ENCODE measurements at places on chromosomes 7 and 10.

DNA sequence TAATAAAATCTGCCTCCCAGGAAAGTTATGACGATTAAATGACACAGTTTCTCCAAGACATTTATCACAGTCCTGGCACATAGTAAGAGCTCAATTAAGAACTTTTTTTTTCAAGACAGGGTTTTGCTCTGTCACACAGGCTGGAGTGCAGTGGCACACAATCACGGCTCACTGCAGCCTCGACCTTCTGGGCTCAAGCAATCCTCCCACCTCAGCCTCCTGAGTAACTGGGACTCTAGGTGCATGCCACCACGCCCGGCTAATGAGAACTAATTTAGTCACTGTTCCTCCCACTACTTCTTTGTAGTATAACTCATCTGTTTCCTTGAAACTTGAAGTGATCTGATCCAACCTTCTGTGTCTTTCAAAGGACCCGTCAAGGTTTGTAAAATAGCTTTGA, 42.2 kb upstream of the MXI1 start:
- DNase-seq: no peak

DNA sequence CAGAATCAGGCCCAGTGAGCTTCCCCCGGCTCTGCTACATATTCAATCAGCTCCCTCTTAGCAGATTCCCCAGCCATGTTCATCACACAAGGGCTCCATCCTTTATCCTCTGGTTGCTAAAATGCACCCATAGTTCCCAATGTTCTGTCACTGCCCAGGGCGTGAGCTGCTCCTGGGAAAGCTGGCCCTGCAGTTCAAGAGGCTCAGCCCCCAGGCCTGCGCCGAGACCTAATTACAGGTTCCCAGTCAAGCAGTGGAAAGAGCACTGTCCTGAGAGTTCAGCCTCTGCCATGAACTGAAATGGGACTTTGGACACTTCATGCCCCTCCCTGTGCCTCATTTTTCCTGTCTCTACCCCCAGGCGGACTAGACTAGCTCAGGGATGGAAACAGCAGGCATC, 75.6 kb downstream of the GPR26 start:
- no peak for DNase-seq

DNA sequence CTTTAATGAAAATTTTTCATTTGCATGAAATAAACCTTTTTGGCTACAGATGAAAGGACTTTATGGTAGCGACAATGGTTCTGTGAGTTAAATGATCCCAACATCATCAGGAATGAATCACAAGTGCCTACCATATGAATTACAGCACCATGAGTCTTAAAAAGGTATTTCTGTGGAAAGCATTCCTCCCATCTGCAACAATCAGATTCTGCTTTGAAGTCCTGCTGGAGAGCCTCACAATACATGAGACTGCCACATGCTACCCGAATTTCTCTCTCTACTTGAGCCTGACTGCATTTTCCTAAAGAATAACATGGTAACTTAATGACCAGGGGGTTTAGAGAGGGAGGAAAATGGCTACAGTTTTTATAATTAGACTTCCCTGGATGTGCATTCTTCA, 190.3 kb downstream of the TWIST1 start:
- no peak for DNase-seq

GRCh38 chr10:29011516-29011915, 277.4 kb upstream of the LYZL1 start:
- no peak for DNase-seq

DNA sequence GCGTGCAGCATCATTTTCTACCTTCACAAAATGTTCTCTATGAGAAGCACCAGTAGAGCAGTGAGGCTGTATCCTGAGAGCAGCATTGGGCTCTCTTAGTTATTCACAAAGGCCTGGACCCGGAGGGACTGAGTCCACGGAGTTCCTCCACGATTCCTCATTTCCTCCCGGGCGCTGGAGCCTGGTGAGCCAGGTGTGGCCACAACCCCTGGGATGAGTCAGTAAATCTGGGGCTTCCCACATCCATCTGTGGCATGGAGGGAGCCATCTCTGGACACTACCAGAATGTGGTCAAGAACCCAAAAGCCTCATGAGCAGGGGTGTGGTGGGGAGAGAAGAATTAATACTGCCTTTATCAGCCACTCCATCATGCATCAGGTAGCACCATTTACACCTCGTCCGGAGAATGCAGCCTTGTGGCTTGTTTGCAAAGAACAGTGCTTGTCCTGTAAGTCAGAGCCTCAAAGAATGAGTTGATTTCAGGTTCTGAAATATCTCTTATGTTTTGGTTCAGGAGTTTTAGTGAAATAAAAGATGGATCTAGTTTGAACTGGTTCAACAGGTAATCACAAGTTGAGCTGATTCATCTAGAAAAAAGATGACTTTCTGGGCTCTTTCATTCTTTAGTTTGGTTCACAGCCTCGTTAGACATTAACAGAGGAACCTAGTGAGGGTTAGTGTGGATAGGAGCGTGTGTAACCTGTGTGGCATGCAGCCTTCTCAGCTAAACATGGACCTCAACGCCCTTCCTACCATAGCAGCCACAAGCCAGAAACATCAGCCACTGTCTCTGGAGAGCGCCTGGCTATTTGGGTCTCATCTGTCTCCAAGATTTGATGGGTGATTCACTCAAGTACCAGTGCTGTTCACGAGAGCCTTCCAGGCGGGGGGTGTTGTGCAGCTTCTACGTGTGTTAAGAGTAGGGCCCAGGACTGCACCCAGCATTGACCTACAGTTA, 95.2 kb downstream of the WDR37 start:
- no peak for DNase-seq

GRCh38 chr10:96513305-96513697, 425 bp downstream of the TLL2 start:
- no peak for DNase-seq

GRCh38 chr7:135976312-135977006, 700 bp downstream of the MTPN start:
- DNase-seq: no peak

GRCh38 chr10:31660300-31660699, 268.3 kb downstream of the ARHGAP12 start:
- DNase-seq: no peak

GRCh38 chr7:128863433-128863989, 855 bp downstream of the ATP6V1F start:
- no peak for DNase-seq

- no peak for DNase-seq
Observed at GRCh38 chr10:69481305-69481704, 30.0 kb downstream of the TSPAN15 start.

DNA sequence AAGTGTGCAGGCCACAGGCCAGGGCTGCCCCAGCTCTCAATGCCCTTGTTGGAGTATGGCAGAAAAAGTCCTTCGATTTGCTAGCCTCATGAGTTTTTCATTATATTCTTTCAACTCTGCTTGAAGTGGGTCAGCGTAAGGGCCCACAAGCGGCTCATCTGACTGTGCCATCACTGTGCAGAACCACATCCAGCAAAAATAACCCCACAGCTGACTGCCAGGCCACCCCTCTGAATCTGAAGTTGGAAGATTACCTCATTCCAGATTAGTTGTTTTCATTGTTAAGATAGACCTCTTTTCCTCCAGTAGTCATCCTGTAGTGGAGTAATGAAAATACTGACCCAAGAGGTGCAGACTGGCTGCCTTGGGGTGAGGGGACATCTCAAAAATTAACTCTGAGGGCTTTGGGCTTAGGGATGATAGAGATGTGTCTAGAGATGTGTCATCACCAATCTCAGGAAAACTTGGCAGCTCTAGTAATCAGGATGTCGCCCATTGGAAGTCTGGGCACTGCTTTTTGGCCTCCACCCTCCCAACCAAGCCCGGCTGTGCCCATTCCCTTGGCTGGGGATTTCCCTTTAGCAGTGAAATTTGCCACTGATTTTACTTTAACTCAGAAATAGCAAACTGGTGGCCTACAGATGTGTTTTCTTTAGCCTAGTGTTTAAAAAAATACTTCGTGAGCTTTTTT, 164.3 kb downstream of the LCOR start:
- no peak for DNase-seq

GRCh38 chr7:105831824-105832535, 44.4 kb downstream of the ATXN7L1 start:
- no peak for DNase-seq

DNA sequence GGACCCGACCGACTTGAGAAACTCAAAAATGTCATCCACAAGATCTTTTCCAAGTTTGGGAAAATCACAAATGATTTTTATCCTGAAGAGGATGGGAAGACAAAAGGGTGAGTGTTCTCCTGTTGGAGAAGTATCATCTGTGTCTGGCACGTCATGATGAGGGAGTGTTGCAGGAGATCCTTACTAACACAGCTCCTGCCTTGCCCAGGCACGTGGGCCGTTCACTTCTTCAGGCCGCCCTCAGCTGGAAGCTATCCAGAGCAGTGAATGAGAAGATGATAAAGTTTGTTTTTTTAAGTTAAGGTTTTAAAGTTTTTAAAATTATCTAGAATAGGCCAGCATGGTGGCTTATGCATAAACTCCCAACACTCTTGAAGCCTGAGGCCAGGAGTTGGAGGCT, 6.2 kb downstream of the EIF3B start:
- no peak for DNase-seq

DNA sequence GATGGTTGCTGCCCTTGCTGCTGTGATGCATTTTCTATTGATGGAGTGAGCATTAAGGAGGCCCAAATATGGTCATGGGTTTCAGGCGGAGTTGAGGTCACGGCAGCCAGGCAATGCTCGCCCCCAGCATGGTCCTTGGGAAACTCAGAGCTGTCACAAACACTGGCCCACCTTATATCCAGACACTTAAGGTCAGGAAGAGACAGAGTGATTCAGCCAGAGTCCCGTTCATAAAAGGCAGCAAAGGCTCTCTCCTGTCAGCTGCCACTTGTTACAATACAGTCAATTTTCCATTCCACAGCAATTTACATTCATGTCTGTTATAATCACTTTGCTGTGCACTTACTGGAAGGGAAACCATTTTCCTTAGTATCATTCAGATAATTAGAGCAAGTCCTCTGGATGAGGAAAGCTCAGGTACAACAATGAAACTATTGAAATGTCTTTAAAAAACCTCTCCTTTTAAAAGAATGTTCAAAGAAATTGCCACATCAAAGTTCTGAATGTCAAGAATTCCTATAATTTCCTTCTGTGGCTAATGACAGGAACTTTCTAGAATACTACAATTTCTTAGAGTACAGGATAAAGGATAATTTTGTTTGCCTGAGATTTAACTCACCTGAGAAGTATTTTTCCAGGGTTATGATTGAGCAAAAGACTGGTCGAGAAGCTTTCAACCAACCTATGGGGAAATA, 14.8 kb upstream of the ANKRD1 start:
- no peak for DNase-seq

DNA sequence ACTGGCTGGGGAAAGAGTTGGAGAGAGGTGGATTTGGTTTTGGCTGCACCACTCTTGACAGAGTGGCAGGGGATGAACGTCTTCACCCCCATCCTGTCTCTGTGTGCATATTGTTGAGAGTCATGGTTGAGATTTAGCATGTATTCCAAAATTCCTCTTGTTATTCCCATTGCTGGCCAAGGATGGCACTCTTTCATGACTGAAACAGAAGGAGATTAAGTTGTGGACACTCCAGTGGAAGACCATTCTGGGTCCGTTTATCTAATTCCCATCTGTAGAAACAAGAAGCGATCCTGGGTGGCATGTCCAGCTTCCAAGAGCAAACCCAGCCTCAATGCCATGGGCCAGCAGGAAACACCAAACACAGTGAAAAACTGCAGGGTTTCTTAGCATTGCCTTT, 469.0 kb upstream of the IGFBP3 start:
- DNase-seq: no peak

- DNase-seq: no peak
Observed at GRCh38 chr7:73354821-73355220, 26.9 kb downstream of the FKBP6 start.

- DNase-seq: peak; percentile 31
Observed at GRCh38 chr7:100132697-100133151, 6.0 kb downstream of the MBLAC1 start.

DNA sequence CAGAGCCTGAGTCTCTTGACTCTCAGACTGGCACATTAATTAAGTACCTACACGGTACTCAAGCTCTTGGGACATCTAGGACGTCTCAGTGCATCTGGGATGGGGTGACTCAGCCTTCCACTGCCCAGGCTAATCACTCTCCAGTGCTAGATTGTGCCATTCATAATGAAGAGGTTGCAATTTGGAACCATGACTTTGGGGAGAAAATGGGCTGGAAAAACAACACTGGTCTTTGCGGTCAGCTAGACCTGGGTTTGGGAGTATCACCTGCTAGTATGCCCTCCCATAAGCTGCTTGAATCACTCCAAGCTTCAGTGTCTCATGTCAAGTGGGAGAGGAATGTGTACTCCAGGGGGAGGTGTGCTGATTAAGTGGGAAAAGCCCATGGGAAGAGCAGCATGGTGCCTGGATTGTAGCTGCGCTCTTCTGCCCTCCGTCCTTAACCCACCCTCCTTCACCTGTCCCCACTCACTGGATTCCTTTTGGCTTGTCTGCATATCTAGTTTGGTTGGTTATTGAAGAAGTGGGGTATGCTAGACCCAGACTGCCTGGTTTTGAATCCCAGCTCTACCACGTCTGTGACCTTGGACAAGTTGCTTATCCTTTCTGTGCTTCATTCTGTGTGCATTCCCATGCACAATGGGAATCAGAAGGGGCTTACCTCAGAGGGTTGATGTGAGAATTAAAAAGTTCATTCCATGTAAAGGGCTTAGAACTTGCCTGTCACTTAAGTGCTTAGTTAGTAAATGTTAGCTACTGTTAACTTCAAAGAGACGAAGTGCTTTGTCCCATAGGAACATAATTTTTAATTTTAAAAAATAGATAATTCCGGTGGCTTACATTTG, 3.8 kb downstream of the NFE2L3 start:
- DNase-seq: no peak

DNA sequence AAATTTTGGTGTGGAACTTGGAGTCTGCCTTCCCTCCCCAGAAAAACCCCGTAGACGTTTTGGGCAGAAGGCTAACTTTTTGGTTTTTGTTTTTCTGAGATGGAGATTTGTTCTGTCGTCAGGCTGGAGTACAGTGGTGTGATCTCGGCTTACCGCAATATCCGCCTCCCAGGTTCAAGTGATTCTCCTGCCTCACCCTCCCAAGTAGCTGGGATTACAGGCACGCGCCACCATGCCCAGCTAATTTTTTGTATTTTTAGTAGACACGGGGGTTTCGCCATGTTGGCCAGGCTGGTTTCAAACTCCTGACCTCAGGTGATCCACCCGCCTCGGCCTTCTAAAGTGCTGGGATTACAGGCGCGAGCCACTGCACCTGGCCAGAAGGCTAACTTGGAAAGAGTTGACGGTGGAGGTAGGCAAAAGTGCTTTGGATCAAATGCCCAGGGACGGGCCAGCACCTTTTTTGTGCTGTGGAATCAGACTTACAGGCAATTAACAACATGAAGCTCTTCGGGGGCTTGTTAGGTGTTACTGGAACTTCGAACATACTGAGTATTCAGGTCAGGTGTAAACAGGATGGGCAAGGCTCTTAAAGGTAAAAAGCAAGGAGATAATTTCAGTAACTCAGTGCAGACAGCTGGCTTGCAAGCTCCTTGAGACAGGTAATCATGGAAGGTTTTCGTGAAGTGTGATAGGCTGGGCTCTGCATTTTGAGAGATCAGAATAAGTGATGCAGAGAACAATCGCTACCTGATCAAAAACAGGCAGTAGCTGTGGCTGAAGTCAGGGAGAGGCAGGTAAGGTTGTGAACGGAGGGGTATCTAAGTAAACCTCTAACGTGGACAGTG, 1.8 kb downstream of the PPP1R35 start:
- no peak for DNase-seq

DNA sequence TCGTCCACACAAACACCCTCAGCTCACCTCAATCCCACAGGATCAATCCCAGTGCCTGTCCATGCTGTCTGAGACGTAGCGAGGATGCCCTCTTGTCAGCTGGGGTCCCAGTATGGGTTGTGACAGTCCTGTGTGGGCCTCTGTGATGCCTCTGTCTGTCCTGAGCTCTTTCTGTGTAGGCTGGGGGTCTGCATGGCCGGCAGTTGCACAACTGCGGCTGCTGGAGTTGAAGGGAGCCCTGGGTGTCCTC, 12.4 kb downstream of the ANTXRL start:
- DNase-seq: no peak
